Right lobe of liver (tissue), 6 donors: ENCODE measurements at places on chromosomes 7 and 10. TPM values are rescaled to one million over a fixed set of nuclear protein-coding genes. Genes with fewer than 3 reads are reported as not detected.

The REEP3 gene
- total RNA-seq = 30.1 TPM

The MRC1 gene
- 44.8 TPM for total RNA-seq

The PDE6C gene
- not detected for total RNA-seq

The ZNF804B gene
- total RNA-seq = not detected

The TEX47 gene
- total RNA-seq = not detected

The HERPUD2 gene
- total RNA-seq = 22.0 TPM

The FKBP14 gene
- 8.7 TPM for total RNA-seq

The GPER1 gene
- 12.8 TPM for total RNA-seq

The AOAH gene
- total RNA-seq = 5.5 TPM

The FMC1 gene
- 5.9 TPM for total RNA-seq

The SLC35G1 gene
- total RNA-seq = 5.5 TPM

The CDC14C gene
- total RNA-seq = not detected

The WIPF3 gene
- total RNA-seq = 1.1 TPM

The BRAT1 gene
- 11.1 TPM for total RNA-seq

The AKR1C2 gene
- total RNA-seq = 458 TPM

DNA sequence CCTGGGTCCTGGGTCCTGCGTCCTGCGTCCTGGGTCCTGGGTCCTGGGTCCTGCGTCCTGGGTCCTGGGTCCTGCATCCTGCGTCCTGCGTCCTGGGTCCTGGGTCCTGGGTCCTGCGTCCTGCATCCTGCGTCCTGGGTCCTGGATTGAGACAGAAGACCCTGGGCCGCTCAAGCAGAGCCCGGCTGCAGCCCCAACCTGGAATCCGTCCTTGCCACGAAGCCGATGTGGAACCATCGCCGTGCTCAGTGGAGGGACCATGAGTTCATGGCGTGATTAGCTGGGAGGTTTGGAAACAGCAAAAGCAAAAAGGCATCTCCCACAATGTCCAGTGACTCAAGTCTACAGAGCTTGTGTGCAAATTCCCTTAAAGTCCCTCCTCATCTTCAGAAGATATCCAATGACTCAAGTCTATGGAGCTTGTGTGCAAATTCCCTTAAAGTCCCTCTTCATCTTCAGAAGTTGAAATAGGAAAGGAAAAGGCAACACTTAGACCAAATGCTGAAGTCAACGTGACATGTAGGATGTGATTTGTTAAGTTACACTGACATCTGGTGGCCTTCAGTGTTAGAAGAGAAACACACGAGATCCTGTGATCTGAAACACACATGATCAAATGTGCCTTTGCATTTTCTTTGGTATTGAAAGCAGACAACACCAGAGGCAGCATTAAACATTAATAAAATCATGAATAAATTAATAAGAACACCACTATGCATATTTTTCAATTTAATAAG is 179.9 kb downstream of the PTPRN2 start:
- DNase-seq = peak; percentile 37

DNA sequence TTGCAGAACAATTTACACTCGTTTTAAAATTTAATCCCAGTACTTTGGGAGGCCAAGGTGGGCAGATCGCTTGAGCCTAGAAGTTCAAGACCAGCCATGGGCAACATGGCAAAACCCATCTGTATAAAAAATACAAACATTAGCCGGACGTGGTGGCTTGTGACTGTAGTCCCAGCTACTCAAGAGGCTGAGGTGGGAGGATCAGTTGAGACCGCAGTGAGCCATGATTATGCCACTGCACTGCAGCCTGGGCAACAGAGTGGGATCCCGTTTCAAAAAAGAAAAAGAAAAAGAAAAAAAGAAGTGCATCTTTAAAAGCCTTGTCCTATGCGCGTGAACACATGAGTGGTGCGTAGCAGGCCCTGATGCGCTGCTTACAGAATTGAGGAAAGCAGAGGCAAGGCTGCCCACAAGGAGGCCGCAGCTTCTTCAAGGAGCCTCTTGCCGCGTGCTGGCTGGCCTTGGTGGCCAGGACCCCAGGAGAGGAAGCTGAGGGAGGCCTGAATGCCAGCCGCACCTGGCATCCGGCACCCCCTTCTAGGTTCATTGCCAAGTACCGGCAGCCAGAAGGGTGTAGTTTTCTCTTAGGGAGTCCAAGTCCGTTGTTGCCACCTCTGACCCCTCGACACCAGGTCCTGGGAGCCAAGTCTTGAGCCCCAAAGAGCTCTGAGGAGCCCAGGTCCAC is 124.5 kb downstream of the UBE2H start:
- no peak for DNase-seq

DNA sequence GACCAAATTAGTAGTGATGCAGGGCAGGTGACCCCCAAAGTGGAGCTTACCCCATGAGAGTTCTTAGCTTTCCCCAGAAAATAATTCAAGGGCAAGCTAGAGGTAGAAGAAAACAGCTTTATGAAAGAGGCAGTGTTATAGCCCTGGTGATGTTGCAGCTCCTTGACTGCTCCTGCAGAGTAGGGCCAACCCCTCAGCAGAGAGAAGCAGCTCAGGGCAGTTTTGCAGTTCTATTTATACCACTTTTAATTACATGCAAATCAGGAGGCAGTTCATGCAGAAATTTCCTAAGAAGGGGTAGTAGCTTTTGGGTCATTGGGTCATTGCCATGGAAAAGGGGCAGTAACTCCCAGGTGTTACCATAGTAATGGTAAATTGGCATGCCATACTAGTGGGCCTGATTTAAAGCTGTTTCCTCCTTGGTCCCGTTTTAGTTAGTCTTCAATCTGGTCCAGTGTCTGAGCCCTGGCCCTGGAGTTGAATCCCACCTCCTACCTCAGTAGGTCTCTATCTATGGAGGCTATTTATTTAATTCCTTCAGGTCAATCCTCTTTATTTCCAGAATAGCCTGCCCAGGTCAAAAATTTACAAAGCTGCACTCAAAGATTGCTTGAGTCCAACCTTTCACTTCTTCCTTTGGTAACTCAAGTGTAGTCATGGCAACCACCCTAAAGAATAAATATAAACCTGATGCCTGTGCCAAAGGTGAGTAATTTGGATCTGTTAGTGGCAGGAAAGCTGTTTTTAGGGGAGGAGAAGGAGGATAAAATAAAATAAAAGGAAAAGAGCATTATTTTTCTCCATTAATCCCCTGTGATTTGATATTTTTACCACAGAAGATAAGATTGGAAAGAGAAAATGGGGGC is 29.5 kb downstream of the PLXDC2 start:
- DNase-seq = no peak

DNA sequence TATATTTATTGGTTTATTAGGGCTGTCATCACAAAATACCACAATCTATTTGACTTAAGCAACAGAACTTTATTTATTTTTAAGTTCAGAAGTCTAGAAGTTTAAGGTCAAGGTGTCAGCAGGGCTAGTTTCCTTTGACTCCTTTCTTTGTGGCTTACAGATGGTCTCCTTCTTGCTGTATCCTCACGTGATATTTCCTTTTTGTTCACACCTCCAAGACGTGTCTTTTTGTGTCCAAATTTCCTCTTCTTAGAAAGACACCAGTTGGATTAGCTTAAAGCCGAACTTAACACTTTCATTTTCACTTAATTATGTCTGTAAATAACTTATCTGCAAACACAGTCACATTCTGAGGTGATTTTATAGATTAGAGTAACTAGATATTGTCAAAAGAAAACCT is 631.4 kb upstream of the POT1 start:
- DNase-seq = no peak

DNA sequence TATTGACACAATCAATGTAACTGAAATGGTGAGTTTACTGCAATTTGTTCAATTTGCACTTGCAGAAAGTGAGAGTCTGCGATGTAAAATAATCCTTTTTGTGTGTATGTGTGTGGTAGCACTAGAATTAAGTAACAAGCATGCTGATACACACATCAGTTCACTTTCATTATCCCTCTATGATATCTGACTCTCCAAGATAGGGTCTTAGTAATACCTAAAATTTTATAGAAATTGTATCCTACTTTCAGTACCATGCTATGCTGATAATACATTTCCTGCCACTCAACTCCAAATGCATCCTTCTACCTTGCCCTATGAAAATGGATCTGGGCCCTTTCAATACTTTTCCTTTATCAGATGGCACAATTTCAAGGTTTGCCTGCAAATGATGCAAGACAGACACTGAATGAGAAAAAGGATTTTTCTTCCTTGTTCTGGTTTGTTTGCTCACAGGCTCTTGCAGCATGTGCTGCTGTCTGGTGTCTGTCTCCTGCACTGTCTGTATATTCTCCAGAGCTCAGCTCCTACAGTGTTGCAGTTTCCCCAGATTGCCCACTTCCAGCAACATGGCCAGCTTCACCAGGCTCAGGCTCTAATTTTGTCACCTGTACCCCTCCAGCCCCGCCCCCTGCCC is 297.9 kb upstream of the HGF start:
- no peak for DNase-seq

DNA sequence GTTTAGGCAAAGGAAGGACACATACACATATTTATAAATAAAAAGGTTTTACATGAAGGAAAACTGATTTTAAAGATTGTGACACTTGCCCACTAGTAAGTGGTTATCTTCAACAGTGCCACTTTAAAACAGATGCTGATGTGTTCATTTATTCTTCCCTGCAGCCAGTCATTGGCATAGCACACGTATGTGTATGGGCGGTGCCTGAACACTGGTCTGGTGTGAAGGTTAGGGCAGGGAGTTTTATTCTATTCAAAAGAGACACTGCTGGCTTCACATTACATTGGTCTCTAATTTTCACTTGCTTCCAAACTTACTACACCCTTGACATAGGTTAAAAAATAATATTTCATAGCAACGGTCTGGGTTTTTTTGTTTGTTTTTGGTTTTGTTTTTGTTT is 57.9 kb downstream of the NOD1 start:
- no peak for DNase-seq

DNA sequence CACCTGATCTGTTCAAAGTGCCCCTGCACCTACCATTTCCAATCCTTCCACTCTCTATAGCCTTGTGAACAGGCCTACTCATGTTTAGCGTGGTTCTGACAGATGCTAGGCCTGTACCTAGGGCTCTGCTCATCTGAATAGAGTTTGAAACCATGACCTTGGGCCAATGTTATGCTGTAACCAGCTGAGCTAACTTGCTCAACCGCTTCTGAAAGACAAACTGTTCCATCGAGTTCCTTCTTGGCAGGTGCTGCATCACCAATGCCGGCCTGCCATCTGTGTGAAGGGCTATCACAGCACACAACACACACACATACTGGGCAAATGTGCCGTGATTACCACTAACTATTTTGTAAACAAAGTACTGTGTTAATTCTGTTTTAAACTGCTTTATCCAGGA is 419.0 kb upstream of the GALNT17 start:
- peak; percentile 50 for DNase-seq

- DNase-seq = no peak
Measured at GRCh38 chr7:87567052-87567451, 33.6 kb downstream of the ABCB1 start.

- DNase-seq = no peak
Measured at GRCh38 chr7:157807510-157807909, 470.7 kb downstream of the DNAJB6 start.

DNA sequence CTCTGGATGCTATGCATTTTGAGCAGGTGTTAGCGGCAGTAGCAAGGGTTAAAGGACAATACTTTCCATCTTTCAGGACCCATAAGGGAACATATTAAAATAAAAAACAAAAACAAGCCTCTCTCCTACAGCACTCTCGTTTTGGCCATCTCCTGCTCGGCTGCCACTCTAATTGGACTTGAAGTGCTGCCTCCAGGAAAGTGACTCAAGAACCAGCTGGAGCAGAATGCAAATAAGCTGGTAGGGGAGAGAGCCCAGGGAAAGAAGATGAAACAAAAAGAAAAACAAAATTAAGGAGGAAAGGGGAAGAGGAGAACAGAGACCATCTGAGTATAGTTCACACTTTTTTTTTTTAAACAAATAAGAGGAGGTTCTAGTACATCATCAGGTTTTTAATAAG is 65.6 kb downstream of the HBP1 start:
- DNase-seq = no peak

GRCh38 chr10:132911786-132912097 is 30.6 kb downstream of the CFAP46 start:
- no peak for DNase-seq

DNA sequence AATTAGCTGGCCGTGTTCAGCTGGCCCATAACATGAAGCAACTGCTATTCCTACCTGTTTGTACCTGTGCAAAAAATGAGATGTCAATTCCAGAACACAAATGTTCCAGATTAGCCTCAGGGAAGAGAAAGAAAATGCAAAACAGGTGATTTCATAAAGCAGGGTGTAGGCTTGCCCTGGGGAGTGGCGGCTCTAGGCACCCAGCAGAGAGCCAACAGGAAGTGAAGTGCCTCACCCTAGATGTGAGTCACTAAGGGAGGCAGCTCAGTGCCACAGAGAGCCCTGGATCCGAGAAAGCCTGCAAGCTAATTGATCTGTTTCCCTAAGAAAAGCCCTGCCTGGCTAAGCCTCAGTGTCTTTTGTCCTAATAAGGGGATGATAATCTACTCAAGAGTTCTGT is 240.0 kb downstream of the ARHGAP21 start:
- no peak for DNase-seq

GRCh38 chr7:157466867-157467261 is 130.1 kb downstream of the DNAJB6 start:
- peak; percentile 39 for DNase-seq

- DNase-seq = no peak
Measured at GRCh38 chr7:117673839-117674238, 194.0 kb downstream of the CFTR start.

- DNase-seq = no peak
Measured at GRCh38 chr7:13628239-13629001, 361.0 kb downstream of the ETV1 start.

GRCh38 chr10:5862360-5862961 is 27.2 kb downstream of the ANKRD16 start:
- no peak for DNase-seq

- DNase-seq = peak; percentile 93
Measured at GRCh38 chr7:100158229-100159098, at the start of gene TRAPPC14. TSS of gene TRAPPC14 (minus strand) at chr7:100158723. CDS start at chr7:100158499, 224 bp downstream.

DNA sequence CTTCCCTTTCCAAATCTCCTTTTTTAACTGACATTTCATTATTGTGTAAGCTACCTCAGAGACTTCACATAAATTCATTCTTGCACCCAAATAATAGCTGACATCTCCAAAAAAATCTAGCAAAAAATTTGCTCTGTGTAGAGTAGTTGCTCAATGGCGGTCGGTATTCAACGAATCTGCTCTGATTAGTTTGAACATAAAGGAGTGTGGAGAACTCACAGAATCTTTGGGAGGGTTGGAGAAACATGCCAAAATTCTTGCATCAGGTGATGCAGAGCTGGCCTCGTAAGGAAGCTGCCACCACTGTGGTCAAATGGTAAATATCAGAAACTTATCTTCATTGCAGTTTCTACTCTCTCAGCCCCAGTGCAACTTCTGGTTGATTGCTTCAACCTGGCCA is 201.2 kb upstream of the MDFIC start:
- no peak for DNase-seq

GRCh38 chr7:91295576-91295975 is 31.3 kb downstream of the FZD1 start:
- DNase-seq = no peak

GRCh38 chr7:36010656-36011587 is 142.1 kb upstream of the EEPD1 start:
- DNase-seq = no peak

- DNase-seq = no peak
Measured at GRCh38 chr10:125773687-125774543, 1.7 kb downstream of the MMP21 start.
